ENCODE measurements at places on chromosomes 6 and 20. TPM values are rescaled to one million over a fixed set of nuclear protein-coding genes. Genes with fewer than 3 reads are reported as not detected.
A peak's percentile ranks its signal among the peaks of the same experiment; 100 is the strongest.

Gene VGLL2
- not detected for total RNA-seq

Gene BMP6
- total RNA-seq = 1.6 TPM

Gene HEBP2
- total RNA-seq = 51.6 TPM

Gene ZBTB12
- 10.3 TPM for total RNA-seq

Gene POPDC3
- 10.1 TPM for total RNA-seq

Gene DSP
- total RNA-seq = 104 TPM

Gene ADGRF5
- total RNA-seq = 0.17 TPM

Gene TNNC2
- not detected for total RNA-seq

Gene GHRH
- not detected for total RNA-seq

GRCh38 chr6:33841868-33842267 is 38.1 kb upstream of the MLN start:
- DNase-seq = no peak

GRCh38 chr20:44805979-44806620 is 4.2 kb downstream of the RIMS4 start:
- DNase-seq = no peak

DNA sequence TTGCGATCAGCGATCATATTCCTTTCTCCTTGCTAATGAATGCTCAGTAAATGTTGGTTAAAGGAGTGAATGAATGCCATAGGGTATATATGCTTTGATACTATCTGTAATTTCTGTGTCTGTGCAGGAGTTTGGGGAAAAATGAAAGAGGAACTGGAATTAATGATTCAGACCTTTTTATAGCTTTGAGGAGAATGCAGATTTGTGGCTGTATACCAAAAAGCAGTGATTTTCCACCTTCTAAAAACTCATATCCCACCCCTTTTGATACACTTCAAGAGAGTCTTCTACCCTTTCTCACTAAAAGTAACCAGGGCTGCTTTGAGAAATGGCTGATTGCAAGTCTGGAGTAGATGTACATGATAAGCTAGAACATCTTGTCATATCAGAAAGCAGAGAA is 26.6 kb upstream of the SUMO4 start:
- DNase-seq = no peak

GRCh38 chr20:39049684-39050554 is 87.8 kb downstream of the DHX35 start:
- peak; percentile 40 for DNase-seq

- DNase-seq = peak; percentile 43
Measured at GRCh38 chr6:51959744-51960383, 127.5 kb downstream of the PKHD1 start.

- DNase-seq = no peak
Measured at GRCh38 chr6:31466466-31466865, 31.5 kb upstream of the MICB start.

- DNase-seq = no peak
Measured at GRCh38 chr20:2524709-2525506, 11.5 kb upstream of the TMC2 start.

DNA sequence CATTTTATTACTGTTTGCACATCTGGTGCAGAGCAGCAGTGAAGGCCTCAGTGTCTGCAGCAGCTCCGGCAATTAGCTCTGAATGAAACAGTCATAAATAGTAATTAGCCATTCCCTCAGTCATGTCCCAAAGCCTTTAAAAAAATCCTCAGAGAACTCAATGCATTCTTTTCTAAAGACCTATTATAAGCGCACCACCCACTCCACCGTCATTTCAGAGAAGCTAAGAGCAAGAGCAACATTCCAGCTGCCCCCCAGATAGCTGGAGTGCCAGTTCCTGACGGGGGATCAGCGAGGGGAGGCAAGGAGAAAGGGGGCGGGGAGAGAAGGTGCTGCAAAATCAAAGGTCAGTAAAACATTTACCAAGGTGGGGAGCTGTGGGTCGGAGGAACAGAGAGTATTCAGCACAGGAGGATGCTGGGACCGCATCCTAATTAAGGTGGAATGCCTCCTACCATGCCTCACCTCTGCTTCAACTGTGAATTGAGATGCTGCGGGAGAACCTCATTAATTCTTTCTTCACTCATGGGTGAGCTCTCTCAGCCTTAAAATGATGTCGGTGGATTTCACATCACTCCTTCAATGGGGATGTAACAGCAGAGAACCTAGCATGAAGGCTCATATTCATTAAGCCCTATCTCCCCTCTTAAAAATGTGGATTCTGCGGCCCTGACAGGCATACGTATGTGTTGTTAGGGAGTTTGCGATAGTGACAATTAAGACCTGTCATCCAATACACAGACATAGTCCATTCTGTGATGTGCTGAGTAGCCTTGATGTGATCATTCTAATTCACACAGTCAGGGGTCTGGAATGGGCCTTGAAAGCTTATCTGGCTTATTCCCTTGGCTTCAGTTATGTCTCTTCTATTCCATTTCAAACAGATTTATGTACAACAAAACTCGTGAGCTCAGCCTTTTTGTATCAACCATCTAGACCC is 469.5 kb upstream of the NRSN1 start:
- no peak for DNase-seq

GRCh38 chr20:44832724-44833123 is 22.4 kb upstream of the RIMS4 start:
- DNase-seq = peak; percentile 23

DNA sequence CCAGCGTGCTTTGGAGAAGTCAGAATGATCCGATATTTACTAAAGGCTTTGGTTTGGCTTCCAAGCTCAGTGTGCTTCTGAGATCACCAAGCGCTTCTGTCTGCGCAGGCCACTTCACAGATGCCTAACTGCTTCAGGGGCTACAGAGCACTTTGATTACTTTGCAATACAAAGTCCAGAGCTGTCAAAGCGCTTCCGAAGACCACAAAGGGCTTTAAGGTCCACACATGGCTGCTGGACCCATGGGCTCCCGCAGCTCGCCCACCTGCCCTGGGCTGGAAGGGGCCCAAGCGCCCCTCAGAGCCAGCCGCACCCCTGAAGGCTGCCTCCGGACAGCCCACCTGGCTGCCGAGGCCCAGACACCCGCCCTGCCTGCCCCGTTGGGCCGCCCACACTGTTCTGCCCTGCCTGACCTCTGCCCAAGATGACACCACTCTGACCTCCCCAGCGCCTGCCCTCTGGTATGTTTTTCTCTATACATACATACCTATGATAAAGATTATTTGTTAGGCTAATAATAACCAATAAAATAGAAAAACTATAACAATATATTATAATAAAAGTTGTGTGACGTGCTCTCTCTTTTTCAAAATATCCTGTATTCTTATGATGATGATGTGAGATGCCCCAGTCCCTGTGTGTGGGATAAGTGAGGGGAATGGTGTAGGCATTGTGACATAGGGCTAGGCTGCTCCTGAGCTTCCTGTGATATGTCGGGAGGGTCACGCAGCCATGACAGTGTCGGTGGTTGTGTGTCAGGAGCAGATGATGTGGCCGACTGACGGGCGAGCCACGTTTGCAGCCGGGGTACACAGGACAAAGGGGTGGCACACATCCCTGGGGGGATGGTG is 22.6 kb downstream of the DYNLT1 start:
- DNase-seq = no peak

GRCh38 chr6:139337001-139337400 is 37.4 kb downstream of the CITED2 start:
- no peak for DNase-seq

- no peak for DNase-seq
Measured at GRCh38 chr6:40598516-40598915, 11.4 kb upstream of the LRFN2 start.
